A549 treated with Hydrocortisone at 1 μM for 4 hours (cell line): ENCODE measurements at places on chromosomes 1 and 21. TPM values are rescaled to one million over a fixed set of nuclear protein-coding genes. Genes with fewer than 3 reads are reported as not detected.

PLA2G2D gene
- 0.03 TPM in 1 of 5 replicates, not detected in the others for total RNA-seq

ATP6V0B gene
- total RNA-seq = 102 to 159 TPM (median 138 TPM) in 5 replicates

LRRC7 gene
- total RNA-seq = not detected in 5 replicates

TDRKH gene
- total RNA-seq = 5.5 to 7.3 TPM (median 5.8 TPM) in 5 replicates

SPRR2A gene
- not detected in 5 replicates for total RNA-seq

LYPD8 gene
- total RNA-seq = 0.10 to 0.20 TPM (median 0.16 TPM) in 4 of 5 replicates, not detected in the other

PIAS3 gene
- total RNA-seq = 38.1 to 48.3 TPM (median 41.7 TPM) in 5 replicates

OR2T29 gene
- not detected in 5 replicates for total RNA-seq

GJB5 gene
- total RNA-seq = 0.08 to 0.26 TPM (median 0.13 TPM) in 4 of 5 replicates, not detected in the other

KCNE2 gene
- total RNA-seq = not detected in 5 replicates

CELF3 gene
- total RNA-seq = not detected in 5 replicates

HCN3 gene
- total RNA-seq = 3.5 to 5.3 TPM (median 4.6 TPM) in 5 replicates

TSPAN2 gene
- 0.79 to 1.9 TPM (median 1.1 TPM) in 5 replicates for total RNA-seq

PLA2G2F gene
- not detected in 5 replicates for total RNA-seq
